ENCODE measurements at places on chromosomes 5 and 9. TPM values are rescaled to one million over a fixed set of nuclear protein-coding genes. Genes with fewer than 3 reads are reported as not detected.

GRCh38 chr5:149740866-149741459, 10.9 kb downstream of the PPARGC1B start:
- no peak for DNase-seq
- H3K4me1 ChIP-seq: no peaks in the 10 kb centered on the region
- no peaks in the 10 kb centered on the region for H3K36me3 ChIP-seq
- no peaks in the 10 kb centered on the region for H3K27me3 ChIP-seq

- no peak overlapping the region for H3K4me3 ChIP-seq
- peaks cover 17% of the 10 kb centered on the region for H3K4me1 ChIP-seq
- no peaks in the 10 kb centered on the region for H3K27me3 ChIP-seq
- no peaks in the 10 kb centered on the region for H3K36me3 ChIP-seq
- DNase-seq: no peak
Measured at GRCh38 chr5:90440644-90441043, 31.1 kb upstream of the CETN3 start.

GRCh38 chr5:206927-207536, 10.9 kb downstream of the CCDC127 start:
- H3K27me3 ChIP-seq: no peaks in the 10 kb centered on the region
- H3K4me1 ChIP-seq: no peaks in the 10 kb centered on the region
- H3K36me3 ChIP-seq: peaks cover 7% of the 10 kb centered on the region
- H3K27ac ChIP-seq: no peak overlapping the region

- no peak overlapping the region for H3K4me3 ChIP-seq
- H3K36me3 ChIP-seq: peaks cover 20% of the 10 kb centered on the region
- H3K27ac ChIP-seq: no peak overlapping the region
- no peak for DNase-seq
Measured at GRCh38 chr5:176381423-176381822, 7.0 kb downstream of the NOP16 start.

DNA sequence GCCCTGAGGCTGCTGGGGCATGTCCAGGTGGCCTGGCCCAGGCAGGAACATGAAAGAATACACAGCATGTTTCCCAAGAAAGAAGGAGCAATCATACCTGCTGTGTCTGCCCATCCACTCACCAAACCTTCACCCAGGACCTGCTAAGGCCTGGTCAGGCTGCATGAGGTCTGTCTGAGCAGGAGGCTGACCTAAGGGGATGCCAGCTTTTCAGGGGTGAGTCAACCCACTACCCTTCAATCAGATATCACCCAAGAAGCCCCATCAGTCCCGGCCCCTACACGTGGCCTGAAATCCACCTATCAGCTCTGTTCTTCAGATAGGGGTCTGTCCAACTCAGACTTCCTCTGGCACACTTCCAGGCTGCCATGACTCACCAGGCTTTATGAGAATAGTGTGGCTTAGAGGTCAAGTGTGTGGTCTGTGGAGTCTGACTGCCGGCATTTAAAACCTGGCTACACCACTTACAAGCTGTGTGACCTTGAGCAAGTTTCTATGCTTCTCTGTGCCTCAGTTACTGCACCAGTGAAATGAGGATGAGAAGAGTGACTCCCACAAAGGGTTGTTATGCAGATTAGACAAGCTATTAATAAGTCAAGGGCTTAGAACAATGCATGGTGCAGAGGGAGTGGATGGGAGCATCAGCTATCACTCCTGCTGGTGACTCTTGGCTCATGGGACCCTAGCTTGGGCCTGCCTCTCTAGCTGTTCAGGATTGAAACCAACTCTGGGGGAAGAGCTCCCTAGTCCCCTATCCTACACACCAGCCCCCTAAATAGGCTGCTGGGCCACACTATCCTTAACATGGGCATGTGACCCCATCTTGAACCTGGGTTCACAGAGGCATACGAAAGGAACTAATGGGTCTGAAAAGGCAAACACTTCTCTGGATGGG, 130.3 kb downstream of the PAX5 start:
- DNase-seq: no peak
- H3K4me1 ChIP-seq: no peaks in the 10 kb centered on the region
- H3K27ac ChIP-seq: no peak overlapping the region
- no peaks in the 10 kb centered on the region for H3K36me3 ChIP-seq
- H3K4me3 ChIP-seq: no peak overlapping the region

DNA sequence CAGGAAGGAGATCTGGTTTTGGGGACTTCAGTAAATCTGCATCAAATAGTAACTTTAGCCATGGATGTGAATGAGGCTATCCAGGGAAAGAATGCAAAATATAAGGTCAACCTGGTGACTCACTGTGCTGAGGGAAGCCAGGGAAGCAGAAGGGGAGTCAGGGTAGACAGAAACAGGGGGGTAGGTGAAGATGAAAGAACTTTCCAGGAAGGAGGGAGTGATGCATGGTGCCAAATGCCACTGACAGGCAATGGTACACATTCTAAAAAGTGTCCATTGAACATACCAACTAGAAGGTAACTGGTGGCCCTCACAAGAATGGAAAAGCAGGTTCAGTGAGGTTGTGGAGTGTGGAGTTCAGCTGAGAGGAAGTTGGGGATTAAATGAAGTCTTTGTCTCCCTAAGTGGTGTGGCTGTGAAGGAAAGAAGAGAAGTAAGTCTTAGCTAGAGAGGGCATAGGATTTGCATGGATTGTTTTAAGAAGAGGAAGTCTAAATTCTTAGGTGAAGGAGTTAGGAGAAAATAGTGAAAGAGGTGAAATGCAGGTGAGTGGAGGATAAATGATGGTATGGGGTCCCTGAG, 35.5 kb downstream of the PALM2AKAP2 start:
- H3K4me3 ChIP-seq: no peak overlapping the region
- H3K36me3 ChIP-seq: no peaks in the 10 kb centered on the region
- no peaks in the 10 kb centered on the region for H3K27me3 ChIP-seq
- no peak overlapping the region for H3K27ac ChIP-seq
- DNase-seq: no peak

- no peak overlapping the region for H3K27ac ChIP-seq
- no peak for DNase-seq
- no peaks in the 10 kb centered on the region for H3K36me3 ChIP-seq
- H3K4me3 ChIP-seq: no peak overlapping the region
- no peaks in the 10 kb centered on the region for H3K4me1 ChIP-seq
- no peaks in the 10 kb centered on the region for H3K27me3 ChIP-seq
Measured at GRCh38 chr5:128038643-128039042, 44.9 kb upstream of the SLC12A2 start.

GRCh38 chr9:80077059-80077458, 505.3 kb downstream of the TLE4 start:
- peaks cover 3% of the 10 kb centered on the region for H3K4me1 ChIP-seq
- no peaks in the 10 kb centered on the region for H3K27me3 ChIP-seq
- H3K36me3 ChIP-seq: no peaks in the 10 kb centered on the region
- no peak overlapping the region for H3K4me3 ChIP-seq
- no peak overlapping the region for H3K27ac ChIP-seq
- no peak for DNase-seq

DNA sequence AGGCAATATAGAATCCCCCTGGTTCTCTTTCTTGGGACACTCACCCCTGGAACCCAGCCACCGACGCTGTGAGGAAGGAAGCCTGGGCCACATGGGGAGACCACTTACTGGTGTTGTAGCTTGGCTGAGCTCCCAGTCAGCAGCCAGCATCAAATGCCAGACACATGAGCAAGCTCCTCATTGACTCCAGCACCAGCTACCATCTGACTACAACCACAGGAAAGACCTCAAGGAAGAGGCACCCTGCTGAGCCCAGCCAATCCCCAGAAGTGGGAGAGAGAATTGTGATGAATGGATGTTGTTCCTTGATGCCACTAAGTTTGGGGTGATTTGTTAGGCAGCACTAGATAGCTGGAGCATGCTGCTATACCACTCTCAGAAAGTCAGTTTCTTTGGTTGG, 36.0 kb downstream of the BNIP1 start:
- H3K36me3 ChIP-seq: no peaks in the 10 kb centered on the region
- H3K4me3 ChIP-seq: no peak overlapping the region
- H3K27me3 ChIP-seq: no peaks in the 10 kb centered on the region
- no peak for DNase-seq
- H3K4me1 ChIP-seq: no peaks in the 10 kb centered on the region

DNA sequence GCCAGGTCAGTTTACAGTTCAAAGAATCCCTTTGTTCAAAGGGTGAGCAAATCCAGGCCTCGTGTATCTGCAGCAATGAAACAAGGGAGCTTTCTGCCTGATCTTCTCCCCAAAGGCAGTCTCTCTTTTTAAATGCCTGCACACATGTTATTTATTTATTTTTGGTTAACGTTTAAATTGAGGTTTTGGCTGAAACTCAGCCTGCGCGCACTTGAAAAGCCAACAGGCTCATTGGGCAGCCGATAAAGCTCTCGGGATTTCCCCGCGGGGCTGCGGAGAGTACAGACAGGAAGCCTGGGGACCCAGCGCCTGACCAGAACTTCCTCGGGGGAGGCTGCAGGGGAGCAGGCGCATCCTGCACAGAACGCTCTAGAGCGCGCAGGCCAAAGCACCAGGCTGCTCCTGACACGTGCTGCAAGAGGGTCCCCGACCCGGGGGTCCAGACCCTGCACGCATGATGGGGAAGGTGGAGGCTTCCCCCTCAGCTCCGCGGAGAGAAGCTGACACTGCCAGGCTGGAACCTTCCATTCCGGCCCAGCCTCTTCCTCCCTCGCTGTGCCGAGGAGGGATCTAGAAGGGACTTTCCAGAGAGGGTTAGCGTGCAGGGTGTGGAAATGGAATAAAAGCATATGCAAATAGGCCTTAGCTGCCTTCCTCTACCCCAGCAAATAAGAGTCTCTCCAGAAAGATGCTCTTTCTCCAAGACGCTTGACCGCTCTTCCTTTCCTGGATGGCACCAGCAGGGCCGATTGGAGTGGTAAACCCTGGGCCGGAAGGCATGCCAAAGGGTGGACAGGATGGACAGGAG, 46.1 kb downstream of the PTTG1 start:
- H3K36me3 ChIP-seq: no peaks in the 10 kb centered on the region
- no peak overlapping the region for H3K4me3 ChIP-seq
- H3K27ac ChIP-seq: peak overlapping the region; percentile 69
- peaks cover 28% of the 10 kb centered on the region for H3K4me1 ChIP-seq

DNA sequence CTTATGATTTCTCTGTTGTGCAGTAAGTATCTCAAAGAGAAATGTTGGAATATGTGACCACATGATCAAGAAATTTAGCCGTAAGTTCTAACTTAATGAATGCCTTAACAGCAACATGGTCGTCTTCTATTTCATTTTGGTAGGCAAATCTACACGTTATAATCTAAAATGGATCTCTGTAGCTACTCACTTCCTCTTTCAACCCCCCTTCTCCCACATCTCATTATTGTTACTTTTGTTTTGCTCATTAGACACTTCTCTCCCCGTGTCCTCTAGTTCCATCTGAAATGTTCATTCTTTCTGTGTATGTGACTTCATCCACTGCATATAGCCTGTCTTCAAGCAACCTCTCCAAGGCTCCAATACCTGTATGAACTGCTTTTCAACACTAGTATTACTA, 27.1 kb upstream of the LPAR1 start:
- no peak overlapping the region for H3K27ac ChIP-seq
- no peak overlapping the region for H3K4me3 ChIP-seq
- H3K27me3 ChIP-seq: no peaks in the 10 kb centered on the region
- DNase-seq: no peak
- H3K4me1 ChIP-seq: no peaks in the 10 kb centered on the region
- no peaks in the 10 kb centered on the region for H3K36me3 ChIP-seq

- no peak for DNase-seq
- H3K36me3 ChIP-seq: no peaks in the 10 kb centered on the region
- no peaks in the 10 kb centered on the region for H3K27me3 ChIP-seq
- H3K4me3 ChIP-seq: no peak overlapping the region
- no peak overlapping the region for H3K27ac ChIP-seq
Measured at GRCh38 chr9:98870782-98871557, 63.5 kb downstream of the GALNT12 start.

Gene HACD4
- total RNA-seq: 1.8 TPM

Gene MYOZ3
- total RNA-seq: not detected

Gene RFX3
- 10.7 TPM for total RNA-seq

Gene CYLC2
- total RNA-seq: not detected

Gene CYSRT1
- total RNA-seq: 0.94 TPM

Gene FAM153A
- 0.46 TPM for total RNA-seq

Gene AFAP1L1
- total RNA-seq: 22.3 TPM

Gene PCDHGA4
- total RNA-seq: 3.8 TPM

Data from thyroid gland (tissue), 4 donors.